ENCODE measurements at places on chromosomes 11 and 22.

- DNase-seq = no peak
These were observed 19.4 kb upstream of the CCDC179 start for GRCh38 chr11:22879630-22880029.

DNA sequence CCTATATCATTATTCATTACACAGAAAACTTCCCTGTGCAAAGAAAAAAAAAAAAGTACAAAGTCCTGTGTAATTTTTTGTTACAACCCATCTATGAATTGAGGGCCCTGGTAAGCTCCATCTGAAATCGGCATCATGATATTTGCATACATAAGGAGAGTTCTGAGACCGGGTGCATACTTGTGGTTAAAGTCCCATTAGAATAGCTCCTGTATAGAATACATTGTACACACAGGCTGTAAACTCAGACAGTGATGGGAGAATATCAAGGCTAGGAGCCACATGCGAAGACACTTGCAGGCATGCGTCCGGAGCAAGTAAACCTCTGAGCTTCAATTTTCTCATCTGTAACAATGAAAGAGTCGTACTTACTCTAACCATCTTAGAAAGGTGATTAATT lies 353.2 kb downstream of the ETS1 start:
- no peak for DNase-seq

- DNase-seq = no peak
These were observed 78.5 kb downstream of the TENM4 start for GRCh38 chr11:79362206-79362757.

DNA sequence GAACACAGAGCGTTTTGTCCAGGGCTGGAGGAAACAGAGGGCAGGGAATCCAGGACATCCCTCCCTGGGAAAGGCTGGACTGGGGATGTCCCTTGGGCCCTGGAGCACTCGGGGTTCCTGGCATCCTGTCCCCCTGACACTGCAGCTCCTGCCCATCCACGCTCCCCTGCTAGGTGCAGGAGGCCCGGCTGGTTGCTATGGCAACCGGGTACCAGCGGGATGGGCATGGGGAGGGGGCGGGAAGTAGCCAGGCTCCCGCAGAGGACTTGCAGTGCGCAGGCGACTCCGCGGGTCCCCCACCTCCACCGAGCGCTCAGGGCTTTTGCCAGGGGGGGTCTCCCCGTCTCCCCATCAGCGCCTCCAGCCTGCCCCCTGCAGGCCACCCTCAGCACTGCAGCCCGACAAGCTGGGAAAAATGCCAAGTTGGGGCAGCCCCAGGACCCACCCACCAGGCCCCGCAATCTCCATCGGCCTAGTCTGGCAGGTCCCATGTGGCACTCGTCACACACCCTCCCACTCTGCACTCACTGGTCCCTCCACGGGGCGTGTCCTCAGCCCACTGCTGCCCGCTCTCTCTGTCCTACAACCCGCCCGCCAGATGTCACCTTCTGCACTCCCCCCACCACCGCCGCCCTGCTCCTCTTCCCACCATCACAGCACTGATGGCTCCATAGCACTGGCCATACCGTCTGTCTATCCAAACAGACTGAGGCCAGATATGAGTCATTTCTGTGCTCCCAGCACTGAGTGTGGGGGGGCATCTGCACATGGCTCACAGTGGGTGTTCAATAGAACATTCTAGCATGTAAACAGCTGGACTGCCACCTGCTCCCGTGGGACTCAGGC lies 31.5 kb downstream of the KIAA0930 start:
- DNase-seq = peak; percentile 82

DNA sequence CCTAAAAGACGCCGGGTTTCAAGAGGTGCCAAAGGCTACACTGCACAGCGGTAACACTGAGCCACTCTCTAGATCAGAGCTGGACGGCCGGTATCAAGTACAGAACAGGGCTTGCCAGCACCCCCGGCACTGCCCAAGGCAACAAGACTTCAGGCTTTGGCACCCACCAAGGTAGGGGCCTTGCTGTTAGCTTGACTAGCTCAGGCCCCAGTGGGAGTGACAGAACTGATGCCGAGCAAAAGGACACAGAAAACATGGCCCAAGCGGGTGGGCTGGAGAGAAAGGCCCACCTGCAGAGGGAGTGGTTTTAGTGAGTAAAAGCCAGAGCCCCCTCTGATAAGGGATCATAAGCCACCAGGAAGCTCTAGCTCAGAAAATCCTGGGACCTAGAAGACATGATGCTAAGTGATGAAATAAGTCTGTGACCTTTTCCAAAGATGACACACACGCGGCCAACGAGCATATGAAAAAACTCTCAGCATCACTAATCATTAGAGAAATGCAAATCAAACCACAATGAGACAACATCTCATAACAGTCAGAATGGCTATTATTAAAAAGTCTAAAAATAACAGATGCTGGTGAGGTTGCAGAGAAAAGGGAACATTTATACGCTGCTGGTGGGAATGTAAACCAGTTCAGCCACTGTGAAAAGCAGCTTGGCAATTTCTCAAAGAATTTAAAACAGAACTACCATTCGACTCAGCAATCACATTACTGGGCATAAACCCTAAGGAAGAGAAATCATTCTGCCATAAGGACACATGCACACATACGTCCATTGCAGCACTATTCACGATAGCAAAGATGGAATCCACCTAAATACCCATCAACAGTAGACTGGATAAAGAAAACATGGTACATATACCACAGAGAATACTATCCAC lies 12.9 kb downstream of the EHD1 start:
- DNase-seq = no peak

DNA sequence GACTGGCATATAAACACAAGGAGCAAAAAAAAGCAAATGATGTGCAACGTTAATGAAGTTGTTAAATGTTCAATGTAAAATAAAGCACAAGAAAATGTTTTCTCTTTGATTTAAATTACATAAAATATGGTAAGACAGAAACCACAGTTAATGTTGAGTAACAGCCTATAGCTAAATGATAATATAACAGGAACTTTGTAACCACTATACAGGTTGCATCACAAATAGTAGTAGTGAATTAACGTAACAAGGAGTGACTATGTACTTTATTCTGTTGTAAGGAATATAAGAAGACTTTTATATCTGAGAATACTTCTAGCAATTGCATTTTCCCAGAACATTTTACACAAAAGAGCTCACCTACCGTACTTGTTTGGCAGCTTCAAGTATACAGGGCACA lies 16.9 kb downstream of the SAAL1 start:
- no peak for DNase-seq

DNA sequence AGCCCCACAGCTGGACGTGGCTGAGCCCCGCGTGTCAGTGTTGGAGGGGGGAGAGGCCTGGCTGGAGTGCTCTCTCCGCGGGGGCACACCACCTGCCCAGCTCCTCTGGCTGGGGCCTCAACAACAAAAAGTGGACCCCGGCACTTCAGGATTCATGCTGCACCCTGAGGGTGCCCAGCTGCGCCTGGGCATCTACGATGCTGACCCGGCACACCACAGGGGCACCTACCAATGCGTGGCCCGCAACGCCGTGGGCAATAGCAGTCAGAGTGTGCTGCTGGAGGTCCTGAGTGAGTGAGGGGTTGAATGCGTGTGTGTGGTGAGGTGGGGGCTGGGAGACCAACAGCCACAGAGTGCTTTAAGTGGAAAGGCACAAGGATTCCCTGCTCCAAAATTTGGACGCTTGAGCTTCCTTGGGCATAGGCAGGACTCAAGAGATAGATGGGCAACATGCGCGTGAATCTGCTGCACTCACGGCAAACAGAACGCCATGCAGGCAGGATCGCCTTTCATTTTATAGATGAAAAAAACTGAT lies 7.6 kb downstream of the VSIG10L2 start:
- no peak for DNase-seq

DNA sequence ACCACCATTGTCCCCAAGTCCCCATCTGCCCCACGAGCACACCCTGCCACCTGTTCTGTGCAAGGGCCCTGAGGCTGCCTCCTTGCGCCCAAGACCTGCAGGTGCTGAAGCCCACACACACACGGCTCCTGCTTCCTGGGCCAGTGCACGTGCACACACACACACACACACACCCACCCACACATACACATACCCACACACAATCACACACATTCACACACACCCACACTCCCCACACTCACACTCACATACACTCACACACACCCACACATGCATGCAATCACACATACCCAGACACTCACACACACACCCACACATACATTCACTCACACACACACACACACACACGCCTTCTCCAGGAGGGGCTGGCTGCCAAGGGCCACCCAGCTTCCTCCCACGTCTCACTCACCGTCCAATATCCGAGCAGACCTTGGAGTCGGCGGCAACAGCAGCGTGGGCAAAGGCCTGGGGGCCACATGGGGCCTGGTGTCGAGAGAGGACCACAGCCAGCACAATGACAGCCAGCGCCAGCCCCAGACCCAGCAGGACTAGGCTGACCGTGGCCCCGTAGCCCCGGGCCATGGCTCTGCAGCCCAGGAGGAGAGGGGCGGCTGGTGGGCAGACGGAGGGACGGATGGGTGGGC lies 616 bp downstream of the GGT5 start:
- no peak for DNase-seq

GRCh38 chr11:19079643-19080440 lies 19.3 kb upstream of the MRGPRX2 start:
- no peak for DNase-seq

- peak; percentile 85 for DNase-seq
These were observed 621 bp downstream of the KCNC1 start for GRCh38 chr11:17734986-17735817.

- DNase-seq = peak; percentile 68
These were observed 102.2 kb downstream of the MICAL3 start for GRCh38 chr22:17921871-17922821.

- DNase-seq = no peak
These were observed 3.0 kb downstream of the ME3 start for GRCh38 chr11:86669424-86669823.

GRCh38 chr11:45379162-45379863 lies 93.2 kb upstream of the SYT13 start:
- DNase-seq = no peak

DNA sequence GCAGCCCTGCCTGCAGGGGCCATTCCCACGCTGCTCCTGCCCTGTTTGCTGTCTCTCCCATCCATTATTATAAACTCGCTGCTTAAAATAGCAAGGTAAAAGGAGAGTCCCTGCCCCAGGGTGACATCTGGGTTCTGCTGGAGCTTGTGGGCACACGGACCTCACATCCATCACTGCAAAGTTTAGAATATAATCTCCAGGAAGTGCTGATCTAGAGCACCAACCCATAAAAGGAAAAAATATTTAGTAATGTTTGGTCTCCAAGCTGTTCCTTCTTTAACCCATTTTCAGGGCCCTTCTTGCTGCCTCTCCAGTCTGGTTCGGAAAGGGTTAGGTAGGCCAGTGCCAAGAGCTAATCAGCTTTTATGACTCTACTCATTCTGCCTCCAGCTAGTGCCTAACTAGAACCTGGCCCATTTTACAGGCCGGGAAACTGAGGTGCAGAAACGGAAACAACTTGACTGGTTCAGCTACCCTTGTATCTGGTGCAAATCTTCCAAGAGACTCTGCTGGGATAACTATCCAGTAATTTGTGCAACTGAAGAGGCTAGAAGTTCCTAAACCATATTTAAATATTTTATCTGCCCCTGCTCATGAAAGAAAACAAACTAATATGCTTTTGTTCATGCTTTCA lies 37.5 kb downstream of the IRAG1 start:
- no peak for DNase-seq

DNA sequence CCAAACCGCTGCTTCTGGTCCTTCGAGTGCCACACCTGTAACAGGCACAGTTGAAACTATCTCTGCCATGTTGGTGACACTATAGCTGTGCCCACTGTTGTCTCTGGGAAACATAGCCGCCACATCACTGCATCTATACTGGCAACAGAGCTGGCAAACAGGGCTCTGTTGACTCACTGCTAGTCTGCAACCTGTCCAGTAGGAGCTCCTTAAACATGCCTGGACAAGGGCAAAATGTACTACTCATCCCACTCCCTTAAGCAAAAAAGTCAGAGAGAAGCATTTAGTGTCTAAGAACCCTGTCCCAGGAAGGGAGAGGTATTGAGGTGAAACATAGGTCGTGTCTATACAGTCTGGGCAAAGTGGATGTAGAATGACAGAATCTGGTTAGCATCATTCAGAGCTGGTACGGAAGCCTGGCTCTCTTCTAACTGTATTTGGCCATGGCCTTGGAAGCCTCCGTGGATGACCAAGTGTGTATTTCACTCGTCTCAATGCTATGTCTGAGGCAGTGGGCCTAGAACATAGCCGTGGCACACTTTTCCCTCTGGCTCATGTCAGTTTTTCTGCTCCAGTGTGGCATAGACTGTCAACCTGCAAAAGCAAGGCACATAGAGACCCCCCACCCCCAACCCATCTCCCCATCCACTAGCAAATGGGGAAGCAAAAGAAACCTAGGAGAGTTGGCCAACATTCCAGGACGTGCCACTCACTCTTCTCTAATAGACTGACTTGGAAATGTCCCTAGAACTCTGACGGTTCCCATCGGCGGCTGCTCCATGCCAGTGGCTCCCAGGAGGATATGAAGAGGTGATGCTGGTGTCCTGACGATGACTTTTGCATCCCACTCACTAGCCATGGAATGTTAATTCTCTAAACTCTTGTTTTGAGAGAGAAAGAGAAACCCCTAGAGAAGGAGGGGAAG lies 21.4 kb upstream of the PISD start:
- DNase-seq = no peak

- DNase-seq = peak; percentile 30
These were observed 20.1 kb upstream of the NNMT start for GRCh38 chr11:114276077-114276476.

DNA sequence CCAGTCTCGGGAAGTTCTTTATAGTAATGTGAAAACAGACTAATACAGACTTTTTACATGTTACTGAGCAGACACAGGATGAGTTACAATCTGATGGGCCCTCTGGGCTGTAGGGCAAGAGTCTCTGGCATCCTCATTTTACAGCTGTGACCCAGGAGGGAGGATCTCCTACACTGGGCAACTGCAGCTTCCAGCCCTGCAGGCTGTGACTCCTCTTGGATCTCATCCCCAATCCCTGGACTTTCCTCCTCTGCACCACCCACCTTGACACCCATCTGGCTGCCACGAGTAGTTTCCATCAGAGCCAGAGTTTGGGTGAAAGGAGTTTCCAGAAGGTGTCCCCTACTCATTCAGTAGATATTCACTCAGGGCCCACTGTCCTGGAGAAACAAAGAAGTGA lies 48.9 kb upstream of the MYEOV start:
- peak; percentile 26 for DNase-seq

- no peak for DNase-seq
These were observed 8.7 kb downstream of the TSKU start for GRCh38 chr11:76791861-76792260.

GRCh38 chr11:32231909-32232493 lies 141.1 kb downstream of the RCN1 start:
- DNase-seq = no peak

GRCh38 chr11:66846671-66847091 lies 3.4 kb downstream of the RCE1 start:
- DNase-seq = peak; percentile 34
